Activated CD8-positive, alpha-beta memory T cell treated with anti-CD3 and anti-CD28 coated beads for 1 hour (primary cell): ENCODE measurements at places on chromosomes 3 and 15.

DNA sequence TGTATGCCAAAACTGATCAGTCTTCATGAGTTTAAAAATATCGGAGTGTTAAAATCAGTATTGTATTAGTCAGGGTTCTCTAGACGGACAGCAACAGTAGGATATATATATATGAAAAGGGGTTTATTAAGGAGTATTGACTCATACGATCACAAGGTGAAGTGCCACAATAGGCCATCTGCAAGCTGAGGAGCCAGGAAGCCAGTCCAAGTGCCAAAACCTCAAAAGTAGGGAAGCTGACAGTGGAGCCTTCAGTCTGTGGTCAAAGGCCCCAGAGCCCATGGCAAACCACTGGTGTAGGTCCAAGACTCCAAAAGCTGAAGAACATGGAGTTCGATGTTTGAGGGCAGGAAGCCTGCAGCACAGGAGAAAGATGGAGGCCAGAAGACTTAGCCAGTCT, 391.0 kb upstream of the CADM2 start:
- DNase-seq, result no peak

- no peak for DNase-seq
Measured at GRCh38 chr15:58437531-58438105, 5.8 kb downstream of the LIPC start.

DNA sequence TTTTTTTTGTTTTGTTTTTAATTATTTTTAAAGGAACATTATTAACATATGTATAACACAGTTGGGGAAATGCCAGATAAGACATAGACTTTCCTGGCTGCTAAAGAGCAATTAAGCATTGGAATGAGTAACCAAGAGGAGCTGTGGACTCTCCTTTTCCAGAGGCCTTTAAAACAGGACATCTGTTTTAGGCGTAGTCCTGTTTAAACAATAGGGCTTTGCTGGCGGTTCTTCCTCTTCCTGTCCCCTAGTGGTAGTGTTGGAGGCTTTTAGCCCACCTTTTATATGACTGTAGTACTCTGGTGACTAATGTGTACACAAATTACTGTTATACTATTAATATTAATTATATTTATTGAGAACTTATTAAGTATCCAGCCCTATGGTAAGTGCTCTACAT, 81.9 kb downstream of the PPARG start:
- no peak for DNase-seq

- no peak for DNase-seq
Measured at GRCh38 chr15:68425428-68426060, 6.4 kb downstream of the ITGA11 start.

DNA sequence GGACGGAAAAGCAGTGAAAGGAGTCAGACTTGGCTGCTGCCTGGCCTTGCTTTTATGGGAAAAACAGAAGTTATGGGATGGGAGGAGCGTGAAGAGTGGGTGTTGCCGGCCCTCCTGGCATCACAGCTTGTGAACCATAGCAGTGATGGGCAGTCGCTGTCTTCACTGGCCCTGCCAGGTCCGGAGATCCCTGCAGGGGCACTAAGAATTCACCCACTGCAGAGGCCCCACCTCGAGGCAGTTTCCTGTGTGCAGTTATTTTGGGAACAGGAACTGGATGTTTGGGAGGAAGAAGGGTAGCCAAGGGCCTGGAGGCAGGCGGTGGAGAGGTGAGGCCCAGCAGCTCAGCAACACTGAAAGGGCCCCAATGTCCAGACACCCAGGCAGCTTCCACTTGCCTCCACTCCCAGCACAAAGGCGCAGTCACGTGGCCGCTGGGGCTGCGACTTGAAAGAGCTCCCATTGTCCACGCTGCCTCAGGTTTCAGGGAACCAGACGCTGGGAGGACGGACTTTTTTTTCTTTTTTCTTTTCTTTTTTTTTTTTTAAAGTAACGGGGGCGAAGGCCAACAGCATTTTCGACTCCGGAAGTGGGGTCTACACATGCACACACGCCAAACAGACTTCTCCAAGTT, 255.6 kb downstream of the ZNF621 start:
- DNase-seq, result no peak

GRCh38 chr15:65767264-65767595, 24.9 kb downstream of the DENND4A start:
- no peak for DNase-seq

DNA sequence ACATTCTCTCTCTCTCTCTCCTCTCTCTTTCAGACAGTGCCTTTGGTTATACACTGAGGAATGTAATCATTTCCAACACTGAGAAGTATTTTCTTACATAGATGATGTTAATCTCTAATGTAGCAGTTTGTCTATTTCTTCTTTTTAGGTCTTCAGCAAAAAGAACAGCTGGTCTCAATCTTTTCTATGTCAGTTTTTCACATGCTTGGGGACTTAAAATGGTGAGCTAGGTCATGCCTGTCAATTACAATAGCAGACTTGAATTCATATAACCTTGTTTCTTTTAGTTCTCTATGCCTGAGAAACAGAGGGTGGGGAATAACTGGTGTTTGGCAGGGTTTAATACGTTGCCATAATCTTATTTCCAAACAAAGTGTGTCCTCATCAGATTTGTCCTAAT, 786.2 kb downstream of the SQOR start:
- DNase-seq, result no peak

DNA sequence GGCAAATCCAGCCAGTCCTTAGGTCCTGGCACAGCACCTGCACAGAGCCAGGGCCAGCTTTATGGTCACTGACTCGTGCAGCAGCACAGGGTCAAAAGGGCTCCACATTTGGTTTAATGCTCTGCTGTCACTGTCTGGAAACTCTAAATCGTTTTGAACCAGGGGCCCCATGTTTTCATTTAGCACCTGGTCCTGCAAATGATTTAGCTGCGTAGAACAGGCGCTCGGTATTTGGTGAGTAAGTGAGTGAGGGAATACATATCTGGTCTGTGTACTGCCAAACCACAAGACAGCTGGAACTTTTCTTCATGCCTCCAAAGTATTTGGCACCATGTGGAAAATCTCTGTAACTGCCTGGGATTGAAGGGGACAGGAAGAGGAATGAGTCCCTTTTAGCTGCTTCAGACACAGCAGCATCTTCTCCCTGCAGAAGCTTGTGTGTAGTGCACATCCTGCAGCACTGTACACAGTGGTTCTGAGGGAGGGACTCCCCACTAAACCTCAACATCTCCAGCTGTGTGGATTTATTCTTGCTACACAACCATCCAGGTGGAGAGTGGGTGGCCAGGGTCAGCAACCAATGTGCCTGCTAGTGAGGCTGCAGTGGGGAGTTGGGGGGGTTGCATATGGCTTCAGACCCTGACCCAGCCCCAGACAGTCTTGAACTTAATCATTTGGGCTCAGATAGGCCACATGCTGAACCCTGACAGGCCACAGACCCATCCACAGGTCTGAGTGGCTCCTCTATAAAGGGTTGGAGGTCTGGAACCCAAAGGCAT, 1.1 kb downstream of the SH2D7 start:
- DNase-seq, result no peak

- DNase-seq, result no peak
Measured at GRCh38 chr3:23115171-23115877, 87.8 kb upstream of the UBE2E2 start.

DNA sequence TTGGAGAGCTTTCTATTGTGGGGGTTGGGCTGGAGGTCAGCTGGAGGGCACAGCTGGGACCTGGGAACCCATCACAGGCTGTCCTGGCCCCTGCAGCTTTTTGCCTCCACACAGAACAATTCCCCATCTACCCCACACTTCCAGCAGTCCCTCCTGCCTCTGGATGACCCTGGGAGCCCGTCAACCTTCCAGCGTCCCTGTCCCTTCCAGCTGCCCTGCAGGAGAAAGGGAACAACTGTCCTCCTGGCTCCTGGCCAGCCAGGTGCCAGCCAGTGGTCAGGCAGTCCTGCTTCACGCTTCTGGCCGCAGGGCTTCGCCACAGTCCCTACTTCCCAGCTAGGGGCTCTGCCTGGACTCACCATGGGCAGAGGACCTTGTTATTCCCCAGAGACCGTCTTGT, 27.2 kb downstream of the LINGO1 start:
- DNase-seq, result no peak

DNA sequence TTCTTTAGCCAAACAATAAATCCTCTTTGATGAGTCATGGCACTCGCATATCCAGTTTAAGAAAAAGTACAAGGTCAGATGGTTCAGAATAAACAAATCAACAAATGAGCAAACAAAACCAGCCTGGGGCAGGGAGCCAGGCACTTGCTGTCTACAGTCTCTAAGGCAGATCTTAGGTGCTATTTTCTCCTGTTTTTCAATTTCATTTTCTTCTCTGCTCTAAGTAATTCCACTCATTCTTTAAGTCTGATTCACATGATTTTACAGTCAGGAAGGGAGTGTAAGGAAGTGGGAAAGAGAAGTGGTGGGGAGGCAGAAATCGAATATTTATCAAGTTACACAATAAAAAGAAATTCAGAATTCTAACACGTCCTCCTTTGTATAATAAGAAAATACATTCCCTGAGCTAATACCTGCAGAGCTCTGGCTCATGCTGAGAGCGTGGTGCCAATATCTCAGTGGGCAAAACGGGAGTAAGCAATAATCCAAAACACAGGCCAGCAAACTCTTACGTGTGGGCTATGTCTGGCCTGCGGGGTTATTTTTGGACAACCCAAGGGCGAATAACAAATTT, 298.6 kb downstream of the ADAMTS17 start:
- no peak for DNase-seq

DNA sequence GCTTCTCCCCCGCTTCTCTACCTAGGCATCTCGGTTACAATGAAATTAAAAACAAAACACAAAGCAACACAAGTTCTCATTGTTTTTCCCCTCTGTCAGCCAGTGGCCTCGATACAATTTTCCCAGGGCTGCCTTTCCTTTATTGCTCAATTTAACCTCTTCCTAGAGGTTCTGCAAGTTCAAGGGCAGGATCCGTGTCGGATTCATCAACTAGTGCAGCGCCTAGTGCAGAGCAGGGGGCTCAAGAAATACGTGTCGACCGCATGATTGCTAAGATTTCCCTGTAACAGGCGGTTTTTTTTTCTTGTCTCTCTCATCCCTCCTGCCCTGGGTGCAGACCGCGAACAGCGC, 1.4 kb upstream of the BHLHE40 start:
- no peak for DNase-seq

- DNase-seq, result no peak
Measured at GRCh38 chr3:46639221-46639620, 26.9 kb downstream of the FAM240A start.

GRCh38 chr3:10950476-10951294, 41.9 kb upstream of the SLC6A1 start:
- DNase-seq, result no peak

DNA sequence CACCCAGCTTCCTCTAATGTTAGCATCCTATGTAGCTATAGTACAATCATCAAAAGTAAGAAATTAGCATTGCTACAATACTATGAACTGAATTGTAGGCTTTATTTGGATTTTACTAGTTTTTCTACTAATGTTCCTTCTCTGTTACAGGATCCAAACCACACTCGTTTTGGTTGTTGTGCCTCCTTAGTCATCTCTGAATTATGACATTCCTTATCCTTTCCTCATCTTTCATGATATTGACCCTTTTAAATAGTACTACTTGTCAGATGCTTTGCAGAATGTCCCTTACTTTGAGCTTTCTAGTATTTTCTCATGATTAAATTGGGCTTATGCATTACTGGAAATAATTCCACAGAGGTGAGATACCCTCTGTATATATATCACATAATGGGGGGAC, 265.4 kb downstream of the VPS13C start:
- DNase-seq, result no peak

DNA sequence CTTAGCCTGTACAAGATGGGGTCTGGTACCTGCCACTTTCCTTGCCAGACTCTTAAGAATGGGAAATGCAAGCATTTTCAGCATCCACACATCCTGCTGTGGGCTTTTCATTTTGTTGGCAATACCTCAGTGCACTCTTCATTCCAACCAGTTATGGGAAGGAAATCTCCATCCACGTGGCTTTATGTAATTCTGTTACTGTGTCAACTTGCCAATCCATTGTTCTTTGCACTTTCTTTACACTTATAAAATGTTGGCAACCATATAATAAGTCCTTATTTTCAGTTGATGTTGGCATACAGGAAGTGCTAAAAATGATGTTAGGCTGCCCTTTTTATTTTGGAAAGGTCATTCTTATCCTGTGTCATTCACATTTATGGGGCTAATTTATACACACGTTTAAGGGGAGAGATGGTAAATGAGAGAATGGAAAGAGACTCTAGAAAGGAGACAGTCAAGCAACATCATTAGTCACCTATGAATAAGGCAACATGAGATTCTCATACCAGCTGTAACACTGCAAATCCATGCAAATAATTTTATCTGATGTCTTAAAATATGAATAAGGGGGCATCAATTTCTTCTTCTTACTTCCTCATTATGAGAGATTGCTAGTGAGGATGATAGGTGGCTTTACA, 238.7 kb downstream of the CHST2 start:
- DNase-seq, result no peak

GRCh38 chr15:86106306-86106705, 26.6 kb downstream of the AGBL1 start:
- no peak for DNase-seq

- DNase-seq, result no peak
Measured at GRCh38 chr3:23302271-23302670, 99.1 kb downstream of the UBE2E2 start.

- DNase-seq, result no peak
Measured at GRCh38 chr3:76651784-76652183, 388.1 kb upstream of the ROBO2 start.

DNA sequence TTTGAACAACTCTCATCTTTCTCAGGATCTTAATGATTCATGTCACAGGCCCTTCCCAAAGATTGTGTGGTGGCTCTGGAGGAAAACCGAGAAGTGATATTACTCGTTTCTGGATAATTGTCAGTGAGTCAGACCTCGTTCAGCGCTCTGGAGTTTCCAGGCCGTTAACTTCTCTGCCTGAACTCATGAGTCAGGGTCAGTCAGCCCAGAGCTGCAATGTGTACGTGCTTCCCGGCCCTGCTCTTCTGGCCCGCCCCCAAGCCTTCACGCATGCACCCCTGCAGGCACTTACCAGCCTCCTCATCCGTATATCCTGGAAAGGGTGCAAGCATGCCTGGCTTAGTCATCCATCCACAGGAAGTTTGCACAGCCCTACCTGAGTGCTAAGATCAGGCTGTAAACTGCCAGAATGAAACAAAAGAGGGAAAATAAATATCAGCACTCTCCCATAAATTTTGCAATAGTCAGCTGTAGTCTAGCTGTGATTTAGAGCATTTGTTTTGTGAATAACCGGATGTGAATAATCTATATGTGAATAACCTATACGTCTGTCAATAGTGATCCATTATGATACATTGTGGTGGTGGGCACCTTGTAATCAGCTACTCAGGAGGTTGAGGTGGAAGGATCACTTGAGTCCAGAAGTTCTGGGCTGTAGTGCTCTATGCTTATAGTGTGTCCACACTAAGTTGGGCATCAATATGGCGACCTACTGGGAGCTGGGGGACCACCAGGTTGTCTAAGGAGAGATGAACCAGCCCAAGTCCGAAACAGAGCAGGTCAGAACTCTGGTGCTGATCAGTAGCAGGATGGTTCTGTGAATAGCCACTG, 35.3 kb upstream of the SEMA4B start:
- no peak for DNase-seq

DNA sequence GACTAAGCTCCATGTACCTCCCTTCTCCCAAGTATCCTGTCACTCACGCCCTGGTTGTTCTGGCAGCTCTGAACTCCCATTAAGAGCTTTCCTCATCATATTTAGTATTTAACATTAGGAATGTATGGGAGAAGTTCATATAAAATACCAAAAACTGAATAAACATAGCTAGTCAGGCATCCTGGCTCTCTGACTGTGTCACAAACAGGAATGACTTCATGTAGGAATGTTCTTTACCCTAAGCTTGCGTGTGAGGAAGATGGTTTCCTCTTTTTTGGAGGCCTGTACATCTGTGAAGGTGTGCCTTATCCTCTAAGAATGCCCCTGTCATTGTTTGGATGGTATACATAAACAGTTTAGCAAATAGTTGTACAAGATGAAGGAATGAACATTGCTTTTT, 38.6 kb downstream of the SEMA6D start:
- DNase-seq, result no peak

GRCh38 chr3:173025941-173026340, 115.1 kb downstream of the SPATA16 start:
- DNase-seq, result no peak
